ENCODE measurements at places on chromosomes 5 and 9.

DNA sequence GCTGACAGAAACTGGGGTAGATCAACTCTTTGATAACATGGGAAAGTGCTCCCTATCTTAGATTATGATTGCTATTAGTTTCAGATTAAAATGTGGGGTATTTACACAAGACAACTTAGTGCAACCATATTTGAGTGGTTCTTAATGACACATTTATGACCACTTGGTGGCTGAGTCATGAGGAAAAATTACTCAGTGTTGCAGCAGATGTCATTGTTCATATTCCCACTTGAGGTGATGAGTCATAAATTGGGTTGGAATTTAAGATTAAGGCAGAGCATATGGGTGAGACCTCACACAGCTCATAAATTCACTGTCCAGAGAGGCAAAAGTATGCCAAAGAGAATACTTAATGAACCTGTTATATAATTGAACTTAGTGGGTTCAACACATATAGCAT, 408.3 kb downstream of the DMRT2 start:
- no peak for DNase-seq

DNA sequence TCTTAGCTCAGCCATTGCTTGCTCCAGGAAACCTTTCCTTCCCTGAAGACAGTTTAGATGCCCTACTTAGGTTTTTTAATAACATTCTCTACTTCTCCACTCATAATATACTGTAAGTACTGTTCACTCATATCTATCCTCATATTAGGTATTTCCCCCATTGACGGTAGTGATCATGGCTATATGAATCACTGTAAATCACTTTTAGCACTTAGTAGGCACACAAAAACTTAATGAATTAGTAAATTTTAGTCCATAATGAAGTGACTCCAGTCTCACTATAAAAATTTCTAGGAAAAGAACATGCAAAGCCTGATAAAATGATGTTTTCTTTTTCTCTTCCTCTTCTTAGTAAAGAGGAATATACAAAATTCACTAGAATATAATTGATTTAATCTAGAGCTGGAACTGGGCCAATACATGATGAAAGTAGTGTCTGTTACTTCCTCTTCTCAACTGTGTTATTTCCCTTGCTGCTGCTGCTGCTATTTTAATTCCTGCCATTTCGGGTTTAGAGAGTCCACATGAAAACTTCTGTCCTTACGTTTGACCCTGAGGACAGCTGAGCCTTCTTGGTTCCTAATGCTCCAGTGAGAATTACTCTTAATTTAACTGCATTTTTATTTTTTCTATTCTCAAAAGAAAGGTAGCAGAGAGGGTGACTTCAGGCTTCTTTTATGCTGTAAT, 73.5 kb downstream of the LNPEP start:
- no peak for DNase-seq

GRCh38 chr9:76984486-76984885, 35.0 kb upstream of the FOXB2 start:
- DNase-seq: no peak

GRCh38 chr9:113343732-113344231, 3.7 kb upstream of the WDR31 start:
- no peak for DNase-seq

DNA sequence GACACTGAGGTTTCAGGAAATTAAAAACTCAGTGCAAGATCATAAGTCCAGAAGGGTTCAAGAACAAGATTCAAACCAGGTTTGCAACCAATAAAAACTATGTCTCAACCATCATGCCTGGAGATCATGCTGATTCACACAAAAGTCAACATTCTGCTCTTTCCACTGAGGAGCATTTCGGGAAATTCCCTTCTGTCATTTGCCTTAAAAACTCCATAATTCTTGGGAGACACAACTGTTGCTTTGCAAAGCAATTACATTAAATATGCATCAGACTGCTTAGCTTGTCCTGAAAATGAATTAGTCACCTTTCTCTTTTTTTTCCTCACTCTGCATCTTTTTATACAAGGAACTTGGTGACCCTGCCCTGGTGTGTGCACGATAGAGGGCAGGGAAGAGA, 275.9 kb upstream of the ZNF462 start:
- DNase-seq: no peak

DNA sequence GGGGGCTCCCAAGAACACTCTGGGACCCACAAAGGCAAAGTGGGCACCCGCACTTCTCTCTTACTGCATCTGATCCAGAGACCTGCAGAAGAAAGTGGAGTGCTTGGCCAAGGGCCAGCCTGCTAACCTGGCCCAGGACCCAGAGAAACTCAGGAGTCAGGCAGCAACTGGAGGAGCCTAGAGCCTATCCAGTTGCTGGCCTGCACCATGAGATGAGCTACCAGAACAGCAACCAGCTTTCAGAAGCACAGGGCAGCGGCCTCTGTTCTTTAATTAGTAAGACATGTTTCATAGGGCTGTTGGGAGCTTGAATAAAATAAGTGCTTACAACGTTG, 298.3 kb downstream of the GADD45G start:
- DNase-seq: no peak

DNA sequence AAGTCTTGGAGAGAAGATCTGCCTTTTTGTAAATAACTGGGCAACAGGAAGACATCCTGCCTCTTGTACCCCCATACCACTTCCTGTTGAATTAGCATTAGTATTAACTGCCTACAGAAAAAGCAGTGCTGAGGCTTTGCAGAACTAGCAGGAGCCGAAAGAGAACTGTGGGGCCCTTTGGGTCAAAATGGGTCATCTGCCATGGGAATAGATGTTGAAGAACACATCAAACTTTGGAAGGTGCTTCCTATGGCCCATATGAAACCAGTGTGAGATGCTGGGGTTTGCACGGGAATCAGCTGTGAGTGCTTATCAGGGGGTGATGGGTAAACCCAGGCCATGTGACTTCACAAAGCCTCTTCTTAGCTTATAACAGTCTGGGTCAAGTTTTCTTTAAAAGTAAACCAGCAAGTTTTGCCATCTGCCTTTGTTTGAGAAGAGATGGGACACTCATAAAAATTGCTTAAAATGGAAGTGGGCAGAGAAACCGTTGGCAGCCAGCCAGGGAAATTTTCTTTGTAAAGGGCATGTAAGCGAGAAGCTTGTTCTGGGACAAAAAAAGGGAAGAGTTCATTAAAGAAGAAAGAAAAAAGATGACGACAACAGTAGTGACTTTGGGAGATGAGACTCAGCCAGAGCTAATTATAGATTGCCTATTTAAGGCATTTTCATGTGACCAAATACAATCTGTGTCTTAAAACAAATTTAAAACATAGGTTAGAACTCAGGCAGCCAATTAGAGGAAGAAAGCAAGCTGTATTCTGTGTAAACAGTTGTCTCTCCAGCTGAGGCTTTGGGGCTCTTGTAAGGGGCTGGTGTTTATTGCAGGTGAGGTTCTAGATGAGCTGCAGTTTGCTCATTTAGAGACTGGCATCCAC, 4.4 kb downstream of the SLC25A25 start:
- peak; percentile 49 for DNase-seq

- no peak for DNase-seq
Measured at GRCh38 chr9:127854184-127854806, at the start of gene ENG. Gene ENG, minus strand, starts transcription at chr9:127854658. Its CDS starts 303 bp downstream, at chr9:127854355.

DNA sequence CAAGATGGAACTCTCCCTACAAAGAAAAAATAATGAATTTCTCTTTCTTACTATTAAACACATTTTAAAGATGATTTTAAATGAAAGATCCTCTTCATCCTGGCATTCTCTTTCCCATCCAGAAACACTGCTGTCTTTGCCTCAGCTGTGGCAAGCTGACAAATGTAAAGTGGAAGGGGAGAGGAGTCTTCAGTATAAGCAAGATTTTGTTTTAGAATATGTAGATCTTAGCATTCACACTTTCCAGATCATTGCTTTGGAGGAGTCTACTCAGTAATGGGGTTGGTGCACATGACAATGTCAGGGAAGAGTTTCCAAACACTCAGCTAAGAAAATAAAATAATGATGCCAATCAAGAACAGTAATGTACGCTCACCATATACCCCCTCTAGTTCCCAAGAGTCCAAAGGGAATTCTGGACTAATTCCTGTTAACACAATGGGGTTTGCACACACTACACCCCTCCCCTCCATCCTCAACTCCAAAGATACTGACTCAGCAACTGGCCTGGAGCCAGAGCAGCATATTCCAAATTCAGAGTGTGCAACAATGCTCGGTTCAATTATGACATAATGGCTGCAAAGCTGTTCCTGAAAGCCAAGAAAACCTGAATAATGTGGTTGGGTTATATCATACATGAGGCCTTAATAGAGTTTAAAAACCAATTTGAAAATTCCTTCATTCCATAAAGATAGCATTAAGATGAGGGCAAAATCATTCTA, 4.6 kb downstream of the C5orf63 start:
- no peak for DNase-seq

- no peak for DNase-seq
Measured at GRCh38 chr5:171945066-171945465, 61.4 kb downstream of the FBXW11 start.

GRCh38 chr5:113510836-113511451, 2.5 kb upstream of the YTHDC2 start:
- DNase-seq: no peak

GRCh38 chr9:137308057-137308619, 6.1 kb upstream of the NRARP start:
- no peak for DNase-seq

DNA sequence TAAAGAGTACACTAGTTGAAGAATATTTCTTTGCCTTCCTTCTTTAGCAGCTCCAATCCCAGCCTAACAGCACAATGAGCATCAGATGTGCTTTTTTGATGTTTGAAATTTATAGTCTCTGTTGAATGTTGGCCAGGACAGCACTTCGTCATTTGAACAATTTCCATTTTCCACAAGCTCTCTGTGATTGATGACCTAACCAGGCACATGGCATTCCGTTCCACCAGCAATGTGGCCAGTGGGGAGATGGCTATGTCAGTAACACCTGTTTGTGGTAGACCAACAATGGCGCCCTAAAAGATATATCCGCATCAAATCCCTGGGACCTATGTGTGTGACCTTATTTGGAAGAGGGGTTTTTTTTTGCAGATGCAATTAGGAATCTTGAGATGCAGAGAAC, 66.8 kb downstream of the PALM2AKAP2 start:
- DNase-seq: no peak

GRCh38 chr9:33851301-33851700, 34.3 kb downstream of the UBE2R2 start:
- DNase-seq: no peak

DNA sequence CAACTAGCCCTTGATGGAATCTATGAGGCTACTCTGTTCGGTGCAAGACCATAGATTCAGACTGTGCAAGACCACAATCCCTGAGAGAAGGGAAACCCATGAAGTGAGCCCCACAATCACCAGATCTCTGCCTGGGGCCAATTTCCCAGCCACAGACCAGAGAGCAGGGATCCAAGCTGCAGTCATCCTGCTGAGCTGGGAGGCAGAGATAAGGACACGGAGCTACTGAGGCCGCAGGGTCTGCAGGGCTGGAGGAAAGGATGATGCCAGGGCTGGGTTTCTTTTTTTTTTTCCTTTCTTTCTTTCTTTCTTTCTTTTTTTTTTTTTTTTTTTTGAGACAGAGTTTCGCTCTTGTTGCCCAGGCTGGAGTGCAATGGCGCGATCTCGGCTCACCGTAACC, 47.7 kb upstream of the FUBP3 start:
- no peak for DNase-seq

GRCh38 chr9:38153152-38153909, 84.3 kb upstream of the SHB start:
- DNase-seq: no peak

- DNase-seq: no peak
Measured at GRCh38 chr9:18544456-18544855, 70.5 kb downstream of the ADAMTSL1 start.

DNA sequence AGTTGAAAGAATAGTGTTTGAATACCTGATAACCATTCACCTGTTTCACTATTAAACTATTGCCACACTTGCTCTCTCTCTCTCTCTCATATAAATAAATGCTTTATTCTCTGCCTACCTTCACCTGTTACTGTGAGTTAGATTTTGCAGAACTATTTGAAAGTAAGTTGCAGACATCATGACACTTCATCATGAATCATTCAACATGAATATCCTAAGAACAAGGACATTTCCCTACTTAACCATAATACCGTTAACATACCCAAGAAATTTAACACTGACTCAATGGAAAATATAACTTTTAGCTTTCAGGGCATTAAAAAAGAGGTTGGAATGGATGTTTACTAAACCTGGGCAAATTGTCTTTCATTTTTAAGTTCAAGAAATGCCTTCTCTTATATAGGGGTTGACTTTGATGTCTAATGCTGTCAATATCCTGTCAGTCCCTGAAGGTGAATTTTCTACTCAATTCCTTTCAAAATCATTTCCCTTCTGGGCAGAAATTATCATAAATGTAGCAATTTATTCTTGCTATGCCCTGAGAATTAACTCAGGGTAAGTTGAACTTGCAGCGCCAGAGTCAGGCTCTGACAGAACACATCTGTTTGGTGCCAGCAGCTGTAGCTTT, 582.6 kb upstream of the TLE4 start:
- DNase-seq: no peak

- no peak for DNase-seq
Measured at GRCh38 chr9:76486151-76486550, 27.2 kb downstream of the GCNT1 start.

GRCh38 chr5:158606233-158606632, 493.5 kb downstream of the EBF1 start:
- no peak for DNase-seq

DNA sequence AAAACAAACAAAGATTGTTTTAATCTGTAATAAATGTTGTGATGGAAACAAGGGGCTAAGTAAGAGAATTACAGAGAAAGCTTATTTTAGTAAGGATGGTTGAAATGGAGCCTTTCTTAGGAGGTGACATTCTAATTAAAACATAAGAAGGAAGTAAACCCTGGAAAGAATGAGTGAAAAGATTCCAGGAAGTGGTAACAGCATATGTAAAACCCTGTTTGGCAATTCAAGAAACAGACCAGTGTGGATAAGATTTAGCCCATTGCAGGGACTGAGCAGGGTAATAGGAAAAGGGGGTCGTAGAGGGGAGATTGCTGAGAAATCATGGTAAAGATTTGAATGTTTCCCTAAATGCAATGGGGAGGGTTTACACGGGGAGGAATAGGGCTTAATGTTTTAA, 21.6 kb upstream of the PIP5K1B start:
- no peak for DNase-seq

GRCh38 chr5:125552486-125552885, 806.0 kb upstream of the ZNF608 start:
- DNase-seq: no peak

- DNase-seq: no peak
Measured at GRCh38 chr5:81241961-81242648, 9.0 kb downstream of the CKMT2 start.

GRCh38 chr9:110093417-110093816, 114.5 kb downstream of the C9orf152 start:
- DNase-seq: no peak

DNA sequence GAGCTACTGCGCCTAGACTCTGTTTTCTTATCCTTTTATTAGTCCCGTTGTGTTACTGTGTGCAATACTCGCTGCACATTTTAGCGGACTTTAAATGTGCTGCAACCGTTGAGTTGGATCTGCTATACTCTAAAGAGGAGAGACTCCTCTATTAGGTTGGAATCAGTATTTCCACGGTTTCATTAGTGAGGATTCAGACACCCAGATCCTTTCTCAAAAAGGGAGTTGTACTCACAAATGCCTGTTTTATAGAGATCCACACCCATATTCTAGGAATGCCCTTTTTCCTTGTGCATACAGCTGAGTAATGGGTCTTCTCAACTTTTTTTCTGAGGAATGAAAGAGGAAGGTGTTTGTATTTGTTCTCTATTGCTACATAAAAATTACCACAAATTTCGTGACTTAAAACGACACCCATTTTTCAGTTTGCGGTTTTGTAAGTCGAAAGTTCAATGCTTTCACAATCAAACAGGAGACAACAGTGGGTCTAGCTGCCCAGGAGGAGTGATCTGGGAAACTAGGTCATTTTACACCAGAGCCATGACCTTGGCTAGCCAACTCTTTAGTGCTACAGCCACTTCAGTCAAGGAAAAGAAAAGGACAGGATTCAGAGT, 52.8 kb upstream of the SLC44A1 start:
- no peak for DNase-seq
